ENCODE measurements at places on chromosomes 6 and 20. TPM values are rescaled to one million over a fixed set of nuclear protein-coding genes. Genes with fewer than 3 reads are reported as not detected.

Gene TXNDC5
- polyA plus RNA-seq, result 255 TPM

Gene SLC32A1
- polyA plus RNA-seq, result not detected

Gene SMIM13
- 2.7 TPM for polyA plus RNA-seq

Gene ENPP5
- not detected for polyA plus RNA-seq

Gene SEC63
- 45.9 TPM for polyA plus RNA-seq

Gene CD40
- polyA plus RNA-seq, result 13.4 TPM

Gene KCNQ2
- not detected for polyA plus RNA-seq

Gene RBPJL
- not detected for polyA plus RNA-seq

Gene SNAI1
- 1.3 TPM for polyA plus RNA-seq

Gene SIRPB2
- polyA plus RNA-seq, result not detected

Gene KCNQ5
- polyA plus RNA-seq, result not detected

Gene PRSS16
- not detected for polyA plus RNA-seq

Gene DZANK1
- 3.2 TPM for polyA plus RNA-seq

Gene SNAP25
- not detected for polyA plus RNA-seq

Gene MOXD1
- polyA plus RNA-seq, result 0.03 TPM

Gene SOBP
- polyA plus RNA-seq, result 1.2 TPM

Gene GMPR
- polyA plus RNA-seq, result not detected

Gene DYNLT1
- 171 TPM for polyA plus RNA-seq

Gene OR2H1
- 0.15 TPM for polyA plus RNA-seq

Gene EPB41L2
- polyA plus RNA-seq, result 56.4 TPM

Gene CLPSL1
- not detected for polyA plus RNA-seq

Gene FOXQ1
- 25.3 TPM for polyA plus RNA-seq

Gene SPTLC3
- polyA plus RNA-seq, result 20.5 TPM

Gene UBE2C
- 100 TPM for polyA plus RNA-seq

Measured in HepG2 (cell line).